GM19239 (cell line): ENCODE measurements at places on chromosomes 3 and 15.

DNA sequence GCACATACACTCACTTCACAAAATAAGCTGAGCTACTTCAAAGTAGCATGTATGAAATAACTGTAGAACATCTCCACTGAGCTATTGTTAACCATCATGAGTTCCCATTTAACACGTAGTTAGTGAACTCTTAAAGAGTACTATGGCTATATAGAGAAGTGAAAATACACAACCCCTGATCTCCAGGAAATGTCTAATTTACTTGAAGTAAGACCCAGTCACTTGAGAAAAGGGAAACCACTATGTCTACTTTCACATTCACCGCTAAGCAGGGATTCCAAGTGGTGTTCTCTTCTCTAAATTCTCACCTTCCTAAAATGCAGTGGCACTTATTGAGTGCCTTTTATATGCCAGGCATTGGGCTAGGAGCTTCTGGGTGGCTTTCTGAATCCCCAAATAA is 35.0 kb upstream of the COLQ start:
- peak; percentile 9 for DNase-seq

DNA sequence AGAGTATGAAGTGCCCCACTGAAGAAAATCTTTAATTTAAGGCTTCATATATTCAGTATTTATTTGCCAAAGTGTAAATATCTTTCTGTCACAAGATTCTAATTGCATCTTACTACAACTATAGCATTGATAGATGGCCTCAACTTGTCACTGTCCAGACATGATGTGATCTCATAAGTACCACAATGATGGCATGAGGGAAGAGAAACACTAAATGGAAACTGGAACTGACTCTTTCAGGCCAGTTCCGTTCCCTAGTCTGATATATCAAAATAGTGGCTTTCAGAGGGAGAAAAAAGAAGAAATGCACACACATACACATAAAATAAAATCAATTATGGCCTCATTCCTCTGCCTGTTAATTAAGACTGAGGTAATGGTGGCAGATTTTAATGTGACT is 615.7 kb downstream of the TBL1XR1 start:
- no peak for DNase-seq

GRCh38 chr3:73141525-73141924 is 80.1 kb downstream of the EBLN2 start:
- no peak for DNase-seq

DNA sequence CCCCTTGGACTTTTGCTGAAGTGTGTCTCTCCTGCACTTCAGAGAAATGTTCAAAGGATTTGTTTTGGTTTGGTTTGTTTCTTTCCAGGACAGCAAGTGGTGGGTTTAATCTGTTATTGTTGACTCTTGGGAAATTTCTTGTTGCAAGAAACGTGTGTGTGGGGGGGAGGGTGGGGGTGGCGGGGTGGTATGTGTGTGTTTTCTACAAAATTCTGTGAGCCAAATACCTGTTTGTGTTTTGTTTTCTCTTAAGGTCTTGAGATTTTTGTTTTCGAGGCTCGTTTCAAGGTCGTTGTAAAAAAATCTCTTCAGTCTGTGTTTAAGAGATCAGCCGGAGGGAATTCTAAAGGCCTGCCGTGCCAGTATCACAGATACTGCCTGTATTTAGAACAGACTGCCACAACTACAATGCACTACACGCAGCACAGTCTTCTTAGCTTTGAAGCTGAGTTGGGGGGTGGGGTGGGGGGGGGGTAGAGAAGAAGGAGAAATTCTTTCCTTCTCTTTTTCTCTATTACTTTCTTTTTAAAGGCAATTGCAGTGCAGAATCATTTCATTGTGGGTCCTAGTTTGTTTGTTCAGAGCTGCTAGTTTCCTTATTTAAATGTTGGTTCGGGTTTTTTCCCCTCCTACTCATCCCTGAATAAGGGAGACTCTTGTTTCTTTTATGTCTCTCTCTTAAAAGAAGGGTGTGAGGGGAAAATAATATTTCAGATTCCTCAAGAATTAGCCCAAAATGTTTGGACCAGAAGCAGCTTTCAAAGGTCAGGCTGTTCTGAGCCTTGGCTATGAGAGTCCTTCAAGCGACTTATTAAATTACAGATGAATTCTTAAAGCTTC is 1.4 kb upstream of the BCL6 start:
- DNase-seq, result no peak

DNA sequence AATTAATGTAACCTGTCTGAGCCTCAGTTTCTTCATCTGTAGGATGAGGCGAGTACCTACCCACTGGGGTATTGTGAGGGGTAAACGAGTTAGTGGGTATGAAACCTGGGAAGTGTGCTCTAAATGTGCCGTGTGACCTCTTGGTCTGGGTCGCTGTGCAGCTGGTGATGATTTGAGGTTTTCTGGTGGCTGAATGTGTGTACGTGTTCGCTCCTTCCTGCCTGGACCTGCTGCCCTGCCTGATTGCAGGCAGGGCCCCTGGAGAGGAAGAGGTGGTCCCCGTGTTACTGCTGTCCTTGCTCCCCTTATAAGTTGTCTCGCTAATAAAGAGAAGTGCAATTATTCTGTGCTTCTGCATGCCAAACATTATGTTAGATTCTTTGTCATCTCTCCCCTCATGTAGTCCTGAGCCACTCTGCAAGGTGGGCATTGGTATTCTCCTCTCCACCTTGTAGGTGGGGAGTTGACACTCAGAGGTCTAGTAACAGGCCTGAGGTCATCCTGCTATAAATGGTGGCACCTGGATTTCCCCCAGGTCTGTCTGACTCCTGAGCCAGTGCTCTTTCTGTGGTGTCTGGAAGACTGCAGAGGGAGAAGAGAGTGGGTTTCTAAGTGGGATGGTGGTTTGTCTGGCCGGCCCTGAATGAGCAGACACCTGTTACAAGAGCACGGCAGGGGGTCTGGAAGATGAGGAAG is 15.7 kb downstream of the PDIA5 start:
- DNase-seq, result peak; percentile 34
